ENCODE measurements at places on chromosomes 3 and 15.

DNA sequence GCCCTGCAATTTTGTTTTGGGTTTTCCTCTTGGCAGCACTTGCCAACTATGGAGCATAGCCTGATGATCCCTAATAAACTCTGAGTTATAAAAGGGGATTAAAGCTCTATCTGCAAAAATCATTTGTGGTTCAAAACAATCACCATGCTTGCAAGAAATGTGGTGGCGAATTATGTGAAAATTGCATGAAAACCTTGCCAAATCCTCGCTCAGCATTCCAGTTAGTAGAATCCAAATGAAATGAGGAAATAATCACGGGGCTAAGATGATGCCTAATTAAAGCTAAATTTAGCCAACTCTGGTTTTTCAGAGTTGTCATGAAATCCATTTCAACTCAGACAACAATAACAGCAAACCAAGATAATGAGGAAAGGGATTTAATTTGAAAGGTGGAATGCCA, 73.0 kb upstream of the PROK2 start:
- DNase-seq, result no peak

GRCh38 chr3:13161771-13162535, 88.7 kb upstream of the IQSEC1 start:
- no peak for DNase-seq

GRCh38 chr3:94232921-94233320, 170.1 kb downstream of the NSUN3 start:
- DNase-seq, result no peak

DNA sequence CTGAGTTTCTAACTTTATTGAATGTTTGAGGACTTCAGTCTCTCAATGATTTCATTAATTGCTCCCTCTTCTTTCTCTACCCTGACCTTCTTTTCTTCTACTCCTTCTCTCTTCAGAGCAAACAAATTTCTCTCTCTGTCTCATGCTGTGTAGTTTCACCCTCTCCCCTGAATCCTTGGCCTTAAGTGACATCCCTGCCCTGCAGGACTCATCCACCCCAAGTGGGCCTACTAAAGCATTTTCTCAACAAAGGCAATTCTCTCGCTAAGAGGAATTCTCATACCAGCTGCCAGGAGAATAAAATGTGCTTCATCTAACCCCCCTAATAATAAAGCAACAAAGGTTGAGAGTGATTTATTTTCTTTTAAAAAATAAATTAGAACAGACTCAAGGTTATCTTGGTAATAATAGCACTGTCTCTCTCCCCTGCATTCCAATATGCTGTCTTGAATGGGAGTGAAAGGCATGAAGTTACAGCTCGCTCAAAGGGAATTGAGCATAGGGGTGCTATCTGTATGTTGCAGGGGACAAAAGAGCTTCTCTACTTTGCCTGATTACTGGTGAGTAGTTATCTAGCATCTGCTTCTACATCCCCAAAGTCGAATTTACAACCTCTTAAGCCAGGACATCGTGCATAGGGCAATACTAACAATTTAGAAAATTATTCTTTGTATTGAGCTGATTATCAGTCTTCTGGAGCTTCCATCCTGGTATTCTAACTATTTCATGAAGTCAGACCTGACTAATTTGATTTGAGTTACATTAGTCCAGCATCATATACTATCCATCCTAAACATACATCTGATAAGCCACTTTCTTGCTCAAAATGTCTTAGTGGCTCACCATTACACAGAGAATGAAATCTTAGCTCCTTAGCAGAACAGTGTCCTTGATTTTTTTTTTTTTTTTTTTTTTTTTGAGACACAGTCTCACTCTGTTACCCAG, 76.9 kb upstream of the DNAJC19 start:
- DNase-seq, result no peak

GRCh38 chr3:60202052-60202726, 1049.1 kb downstream of the FHIT start:
- no peak for DNase-seq

GRCh38 chr15:99486371-99487336, 79.1 kb upstream of the MEF2A start:
- no peak for DNase-seq

DNA sequence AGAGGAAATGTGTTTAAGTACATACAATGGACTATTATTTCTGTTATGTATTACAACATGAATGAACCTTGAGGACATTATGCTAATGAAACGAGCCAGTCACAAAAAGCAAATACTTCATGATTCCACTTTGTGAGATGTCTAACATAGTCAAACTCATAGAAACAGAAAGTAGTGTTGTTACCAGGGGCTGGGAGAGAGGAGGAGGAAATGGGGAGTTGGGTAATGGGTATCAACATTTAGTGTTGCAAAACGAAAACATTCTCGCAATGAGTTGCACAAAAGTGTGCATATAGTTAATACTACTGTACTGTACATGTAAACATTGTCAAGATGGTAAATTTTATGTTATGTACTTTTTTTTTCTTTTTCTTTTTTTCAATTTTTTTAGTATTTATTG, 194.3 kb downstream of the IL5RA start:
- DNase-seq, result no peak

GRCh38 chr3:141905129-141905528, 28.7 kb downstream of the ATP1B3 start:
- no peak for DNase-seq

DNA sequence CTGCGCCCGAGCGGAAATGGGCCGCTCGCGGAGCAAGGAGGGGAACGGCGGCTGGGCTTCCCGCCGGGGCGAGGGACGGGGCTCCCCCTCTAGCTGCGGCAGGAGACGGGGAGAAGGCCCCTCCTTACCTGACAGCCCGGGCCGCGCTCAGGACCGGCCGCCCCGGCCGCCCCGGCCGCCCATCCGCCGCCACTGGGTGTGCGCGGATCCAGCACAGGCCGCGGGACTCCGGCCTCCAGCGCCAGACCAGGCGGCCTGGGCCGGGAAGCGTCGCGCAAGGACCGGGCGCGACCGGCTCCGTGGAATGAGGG, 296 bp downstream of the TPRA1 start:
- DNase-seq, result no peak
